ENCODE measurements at places on chromosomes 4 and X.

DNA sequence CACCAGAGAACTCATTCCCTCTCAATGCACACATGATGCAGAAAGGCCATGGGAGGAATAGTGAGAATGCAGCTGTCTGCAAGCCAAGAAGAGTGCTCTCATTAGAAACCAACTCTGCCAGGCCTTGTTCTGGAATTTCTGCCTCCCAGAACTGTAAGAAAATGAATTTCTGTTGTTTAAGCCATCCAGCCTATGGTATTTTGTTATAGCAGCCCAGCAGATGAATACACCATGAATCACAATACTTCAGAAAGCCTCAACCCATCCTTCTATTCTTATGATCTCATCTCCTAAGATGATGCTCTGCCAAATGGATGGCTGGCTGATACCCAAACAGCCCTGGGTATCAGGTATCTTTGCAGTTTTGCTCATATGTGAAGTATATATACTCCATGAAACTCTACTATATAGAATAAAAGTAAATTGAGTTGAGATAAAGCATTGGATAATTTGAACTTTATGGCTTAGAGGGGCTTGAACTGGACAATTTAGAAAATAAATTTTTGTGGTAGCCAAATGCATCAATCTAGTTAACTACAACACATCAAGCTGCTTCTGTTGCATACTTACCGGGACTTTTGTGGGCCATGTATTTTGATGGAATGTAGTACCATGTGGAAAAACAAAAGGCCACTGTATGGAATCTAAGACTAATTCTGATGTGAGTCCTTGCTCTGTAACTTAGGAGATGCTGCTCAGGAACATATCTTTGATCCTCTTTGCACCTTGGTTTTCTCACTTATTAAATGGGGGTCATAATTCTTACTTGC, 245.9 kb downstream of the HS3ST1 start:
- no peak for DNase-seq

DNA sequence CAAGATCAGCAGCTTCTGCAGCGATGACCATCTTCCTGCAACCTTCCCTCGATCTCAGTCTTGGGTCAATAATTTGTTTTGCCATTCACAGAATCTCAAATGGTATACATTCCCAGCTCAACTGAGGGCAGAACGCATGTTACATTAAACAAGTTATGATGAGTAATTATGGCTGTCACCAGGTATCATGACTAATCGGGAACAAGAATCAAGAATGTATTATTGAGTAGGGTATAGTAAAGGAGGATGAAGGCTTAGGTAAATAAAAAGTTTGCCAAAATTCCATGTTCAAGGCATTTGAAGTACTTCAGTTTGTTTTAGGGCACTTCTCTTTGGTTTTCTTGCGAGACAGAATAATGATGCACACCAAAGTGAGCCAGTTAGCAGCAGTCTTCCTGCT, 194.1 kb downstream of the SH2D1A start:
- no peak for DNase-seq

- DNase-seq = no peak
These were observed 88.1 kb downstream of the CAMK2D start for GRCh38 chr4:113673450-113673849.

GRCh38 chr4:73970011-73970410, 11.8 kb downstream of the PF4 start:
- DNase-seq = no peak

DNA sequence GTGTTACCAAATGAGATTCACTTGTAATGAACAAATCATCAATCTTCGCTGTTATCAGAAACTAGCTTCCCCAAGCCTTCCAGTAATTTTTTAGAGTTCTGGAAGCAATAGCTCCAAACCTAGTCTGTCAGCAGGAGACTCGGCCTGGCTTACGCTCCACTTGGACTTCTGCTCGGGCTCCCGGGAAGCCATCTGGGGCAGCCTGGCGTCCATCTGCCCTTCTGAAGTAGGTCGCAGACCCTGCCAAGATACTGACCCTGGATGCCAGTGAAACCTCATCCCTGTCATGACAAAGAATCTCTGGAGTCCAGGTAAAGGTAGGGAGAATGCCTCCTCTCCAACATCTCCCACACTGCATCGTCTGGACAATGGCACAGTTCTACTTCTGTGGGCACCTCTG, 493.8 kb upstream of the ZFP42 start:
- no peak for DNase-seq

GRCh38 chr4:182699795-182700194, 217.4 kb downstream of the DCTD start:
- no peak for DNase-seq

- DNase-seq = no peak
These were observed 200.7 kb downstream of the SOWAHB start for GRCh38 chr4:76697129-76697803.

DNA sequence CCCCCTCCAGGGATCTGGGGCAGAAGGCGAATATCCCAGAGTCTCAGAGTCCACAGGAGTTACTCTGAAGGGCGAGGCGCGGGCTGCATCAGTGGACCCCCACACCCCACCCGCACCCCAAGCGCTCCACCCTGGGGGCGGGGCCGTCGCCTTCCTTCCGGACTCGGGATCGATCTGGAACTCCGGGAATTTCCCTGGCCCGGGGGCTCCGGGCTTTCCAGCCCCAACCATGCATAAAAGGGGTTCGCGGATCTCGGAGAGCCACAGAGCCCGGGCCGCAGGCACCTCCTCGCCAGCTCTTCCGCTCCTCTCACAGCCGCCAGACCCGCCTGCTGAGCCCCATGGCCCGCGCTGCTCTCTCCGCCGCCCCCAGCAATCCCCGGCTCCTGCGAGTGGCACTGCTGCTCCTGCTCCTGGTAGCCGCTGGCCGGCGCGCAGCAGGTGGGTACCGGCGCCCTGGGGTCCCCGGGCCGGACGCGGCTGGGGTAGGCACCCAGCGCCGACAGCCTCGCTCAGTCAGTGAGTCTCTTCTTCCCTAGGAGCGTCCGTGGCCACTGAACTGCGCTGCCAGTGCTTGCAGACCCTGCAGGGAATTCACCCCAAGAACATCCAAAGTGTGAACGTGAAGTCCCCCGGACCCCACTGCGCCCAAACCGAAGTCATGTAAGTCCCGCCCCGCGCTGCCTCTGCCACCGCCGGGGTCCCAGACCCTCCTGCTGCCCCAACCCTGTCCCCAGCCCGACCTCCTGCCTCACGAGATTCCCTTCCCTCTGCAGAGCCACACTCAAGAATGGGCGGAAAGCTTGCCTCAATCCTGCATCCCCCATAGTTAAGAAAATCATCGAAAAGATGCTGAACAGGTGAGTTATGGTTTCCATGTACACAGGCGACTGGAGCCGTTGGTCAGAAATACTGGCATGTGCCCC, at the start of gene CXCL1:
CXCL1 (plus strand) TSS at position 264 of the 926 bp plus-strand sequence; CDS start at position 342, 78 bp downstream.
- no peak for DNase-seq

- no peak for DNase-seq
These were observed 2185.9 kb upstream of the TENM3 start for GRCh38 chr4:180057299-180057721.

- no peak for DNase-seq
These were observed 13.0 kb upstream of the SEPSECS start for GRCh38 chr4:25172961-25173915.

DNA sequence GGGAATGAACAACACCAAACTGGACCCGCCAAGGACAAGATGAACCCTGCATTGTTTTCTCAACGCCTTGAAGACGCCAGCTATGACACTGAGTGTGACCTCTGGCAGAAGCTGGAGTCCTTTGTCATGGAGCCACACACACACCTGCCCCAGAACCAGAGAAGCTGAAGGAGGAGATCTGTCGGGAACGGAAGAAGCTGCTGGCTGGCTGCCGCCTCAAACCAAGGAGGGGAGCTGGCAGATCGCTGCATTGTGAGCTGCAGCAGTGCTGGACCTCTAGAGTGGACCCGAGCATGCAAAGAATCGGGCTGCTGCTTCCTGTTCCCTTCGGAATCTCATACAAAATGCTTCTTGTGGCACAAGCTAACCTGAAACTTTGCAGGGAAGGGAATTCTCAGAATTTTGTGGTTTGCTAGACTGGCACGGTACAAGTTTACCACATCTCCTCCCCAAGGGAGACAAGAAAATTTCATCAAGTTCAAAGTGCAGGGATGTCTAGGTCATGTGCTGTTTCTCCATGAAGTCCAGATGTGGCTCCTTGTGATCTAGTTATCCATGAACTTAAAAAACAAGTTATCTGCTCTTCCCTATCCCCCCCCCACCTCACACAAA, 23.4 kb upstream of the GLRB start:
- DNase-seq = no peak

- no peak for DNase-seq
These were observed 148.4 kb downstream of the ASMT start for GRCh38 chrX:1763294-1763693.

GRCh38 chr4:57318703-57319102, 208.5 kb upstream of the IGFBP7 start:
- DNase-seq = no peak

GRCh38 chr4:111204797-111205196, 581.9 kb upstream of the PITX2 start:
- DNase-seq = no peak

DNA sequence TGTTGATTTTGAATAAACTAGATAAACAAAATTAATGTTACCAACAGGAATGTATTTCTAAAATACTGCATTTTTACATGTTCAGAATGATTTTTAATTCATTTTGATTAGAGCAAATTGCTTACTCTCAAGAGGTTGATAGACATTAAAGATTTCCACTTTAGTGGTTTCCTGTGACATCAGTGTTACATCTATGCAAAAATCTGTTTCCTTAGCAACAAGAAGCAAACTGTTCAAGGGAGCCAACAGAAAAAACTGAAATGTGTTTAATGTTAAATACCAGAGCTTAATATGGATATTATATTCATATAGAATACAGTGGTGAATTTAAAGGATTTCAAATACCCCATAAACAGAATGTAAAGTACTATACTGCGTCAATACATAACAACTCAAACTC, 277.8 kb downstream of the GABRG1 start:
- no peak for DNase-seq

GRCh38 chr4:133493776-133494175, 344.7 kb downstream of the PCDH10 start:
- no peak for DNase-seq

- no peak for DNase-seq
These were observed 134.4 kb upstream of the INTU start for GRCh38 chr4:127498366-127498765.

DNA sequence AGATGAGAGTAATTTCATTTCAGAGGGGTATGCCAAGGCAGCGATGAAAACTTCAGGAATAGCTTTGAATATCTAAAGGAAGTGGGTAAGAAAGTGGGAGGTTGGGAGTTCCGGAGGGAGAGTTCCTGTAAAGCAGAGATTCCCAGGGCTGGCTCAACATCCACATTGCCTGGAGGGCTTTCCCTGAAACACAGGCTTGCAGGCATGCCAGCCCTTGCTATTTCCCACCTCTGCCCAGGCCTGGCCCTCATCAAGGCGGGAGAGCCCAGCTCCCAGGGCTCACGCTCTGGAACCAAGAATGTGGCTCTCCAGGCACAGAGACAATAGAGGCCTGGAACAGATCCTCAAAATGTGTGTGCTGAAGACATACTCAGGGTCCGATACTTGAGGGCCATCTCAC, 43.8 kb upstream of the CLDN34 start:
- no peak for DNase-seq

GRCh38 chr4:77146186-77147078, 10.6 kb upstream of the CCNG2 start:
- no peak for DNase-seq

All from activated CD8-positive, alpha-beta memory T cell treated with anti-CD3 and anti-CD28 coated beads for 1 hour (primary cell).